ENCODE measurements at places on chromosomes 6 and 20.

GRCh38 chr6:122059918-122060317 is 339.5 kb upstream of the HSF2 start:
- DNase-seq: no peak

- DNase-seq: no peak
These were observed 167.9 kb downstream of the PREX1 start for GRCh38 chr20:48659858-48660257.

GRCh38 chr20:19937218-19937617 is 79.9 kb upstream of the NAA20 start:
- no peak for DNase-seq

DNA sequence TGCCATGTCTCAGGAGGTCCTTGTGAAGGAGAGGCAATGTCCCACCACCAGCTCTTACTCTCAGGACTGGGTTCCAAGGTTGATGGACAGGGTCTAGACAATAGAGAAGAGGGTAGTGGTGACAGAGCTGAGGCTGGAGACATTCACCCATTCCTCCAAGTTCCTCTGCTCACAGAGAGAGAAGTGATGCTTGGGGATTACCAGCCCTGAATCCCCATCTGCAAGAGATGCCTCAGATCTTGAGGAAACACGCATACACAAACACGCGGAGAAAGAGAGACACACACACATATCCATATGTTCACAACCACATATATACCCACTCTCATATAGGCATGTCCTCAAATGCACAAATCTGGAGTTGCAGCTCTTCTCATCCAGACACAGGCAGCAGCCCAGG is 15.2 kb upstream of the CD83 start:
- no peak for DNase-seq

Measured in right renal pelvis (tissue), 4 donors.